ENCODE measurements at places on chromosomes 2 and 18. TPM values are rescaled to one million over a fixed set of nuclear protein-coding genes. Genes with fewer than 3 reads are reported as not detected.

CFAP65 gene
- total RNA-seq = 2.3 TPM

BOK gene
- total RNA-seq = 133 TPM

SCYGR4 gene
- total RNA-seq = not detected

COL4A3 gene
- total RNA-seq = 0.76 TPM

CDH20 gene
- 36.0 TPM for total RNA-seq

PNO1 gene
- 9.1 TPM for total RNA-seq

LRP2 gene
- 78.7 TPM for total RNA-seq

UNC80 gene
- 124 TPM for total RNA-seq

RASGRP3 gene
- total RNA-seq = 7.8 TPM

RAPGEF4 gene
- total RNA-seq = 262 TPM

PDE11A gene
- 1.9 TPM for total RNA-seq

RAB12 gene
- 42.5 TPM for total RNA-seq

MROH2A gene
- total RNA-seq = not detected

SIX3 gene
- not detected for total RNA-seq

RNF125 gene
- total RNA-seq = 6.1 TPM

G6PC2 gene
- total RNA-seq = not detected

COL3A1 gene
- total RNA-seq = 3.7 TPM

TWSG1 gene
- total RNA-seq = 17.2 TPM

SLC16A14 gene
- 14.7 TPM for total RNA-seq

RIT2 gene
- total RNA-seq = 18.1 TPM

EMILIN2 gene
- total RNA-seq = 8.4 TPM

TCF23 gene
- 0.12 TPM for total RNA-seq

ICOS gene
- not detected for total RNA-seq

AP1S3 gene
- total RNA-seq = 5.9 TPM

HS1BP3 gene
- total RNA-seq = 25.6 TPM

WNT10A gene
- 0.44 TPM for total RNA-seq

LONRF2 gene
- 145 TPM for total RNA-seq

IL37 gene
- not detected for total RNA-seq

GLS gene
- 325 TPM for total RNA-seq

CREB1 gene
- total RNA-seq = 74.9 TPM

ITSN2 gene
- 61.8 TPM for total RNA-seq

CRYGC gene
- total RNA-seq = not detected

KANSL1L gene
- total RNA-seq = 43.8 TPM
